ENCODE measurements at places on chromosomes 1 and 21. TPM values are rescaled to one million over a fixed set of nuclear protein-coding genes. Genes with fewer than 3 reads are reported as not detected.

Gene GRHL3
- total RNA-seq, result not detected

DNA sequence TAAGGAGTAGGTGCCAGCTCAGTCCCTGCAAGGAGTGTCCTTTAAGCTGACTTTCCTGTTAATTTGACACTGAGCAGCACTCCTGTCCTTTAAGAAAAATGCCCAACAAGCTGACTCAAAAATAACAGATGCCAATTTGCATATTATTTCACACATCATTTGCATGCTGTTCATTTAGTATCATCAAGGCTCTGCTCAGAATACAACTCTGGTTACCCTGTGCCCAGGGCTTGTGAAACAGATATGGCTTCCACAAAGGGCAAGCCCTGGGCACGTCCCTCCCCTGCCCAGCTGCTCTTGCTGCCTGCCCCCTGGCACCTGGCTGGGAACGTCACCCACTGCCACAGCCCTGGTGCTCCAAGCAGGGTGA lies 10.3 kb downstream of the KCNN3 start:
- H3K4me1 ChIP-seq, result no peaks in the 10 kb centered on the region
- no peak overlapping the region for H3K27ac ChIP-seq
- no peak for DNase-seq

DNA sequence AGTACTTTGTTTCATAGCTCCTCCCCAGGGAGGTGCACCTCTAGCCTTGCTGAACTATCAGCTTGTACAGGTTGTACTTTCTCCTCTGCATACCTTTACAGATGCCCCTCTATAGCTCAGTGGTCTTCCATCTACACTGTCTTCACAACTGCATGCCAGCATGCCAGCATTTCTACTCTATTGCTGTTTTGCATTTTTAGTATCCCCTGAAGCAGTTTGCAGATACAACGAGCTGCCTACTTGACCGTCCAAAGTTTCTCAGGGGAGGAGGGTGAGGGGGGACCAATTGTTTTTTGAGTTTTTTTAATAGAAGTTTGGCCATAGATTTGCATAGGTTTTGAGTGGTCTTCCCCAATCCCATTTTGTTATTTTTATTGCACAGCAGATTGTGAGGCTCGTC lies 27.6 kb upstream of the CTH start:
- H3K27me3 ChIP-seq, result no peaks in the 10 kb centered on the region
- H3K4me3 ChIP-seq, result no peak overlapping the region
- no peak for DNase-seq

GRCh38 chr1:41592451-41593125 lies 108.1 kb upstream of the EDN2 start:
- H3K36me3 ChIP-seq, result no peaks in the 10 kb centered on the region
- no peaks in the 10 kb centered on the region for H3K4me1 ChIP-seq
- H3K27me3 ChIP-seq, result no peaks in the 10 kb centered on the region
- DNase-seq, result no peak
- H3K27ac ChIP-seq, result no peak overlapping the region

DNA sequence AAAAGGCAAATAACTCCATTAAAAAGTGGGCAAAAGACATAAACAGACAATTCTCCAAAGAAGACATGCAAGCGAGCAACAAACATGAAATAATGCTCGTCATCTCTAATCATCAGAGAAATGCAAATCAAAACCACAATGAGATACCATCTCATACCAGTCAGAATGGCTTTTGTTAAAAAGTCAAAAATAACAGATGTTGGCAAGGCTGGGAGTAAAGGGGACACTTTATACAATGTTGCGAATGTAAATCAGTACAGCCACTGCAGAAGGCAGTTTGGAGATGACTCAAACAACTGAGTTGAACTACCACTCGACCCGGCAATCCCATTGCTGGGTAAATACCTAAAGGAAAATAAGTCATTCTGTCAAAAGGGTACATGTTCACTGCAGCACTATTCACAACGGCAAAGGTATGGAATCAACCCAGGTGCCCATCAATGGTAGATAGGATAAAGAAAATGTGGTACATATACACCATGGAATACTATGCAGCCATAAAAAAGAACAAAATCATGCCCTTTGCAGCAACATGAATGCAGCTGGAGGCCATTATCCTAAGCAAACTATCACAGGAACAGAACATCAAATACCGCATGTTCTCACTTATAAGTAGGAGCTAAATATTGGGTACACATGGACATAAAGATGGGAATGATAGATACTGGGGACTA lies 25.9 kb downstream of the TSPAN2 start:
- no peak overlapping the region for H3K27ac ChIP-seq
- no peak for DNase-seq
- H3K4me1 ChIP-seq, result peaks cover 4% of the 10 kb centered on the region
- H3K4me3 ChIP-seq, result no peak overlapping the region
- H3K27me3 ChIP-seq, result no peaks in the 10 kb centered on the region
